ENCODE measurements at places on chromosomes 7 and 10.

DNA sequence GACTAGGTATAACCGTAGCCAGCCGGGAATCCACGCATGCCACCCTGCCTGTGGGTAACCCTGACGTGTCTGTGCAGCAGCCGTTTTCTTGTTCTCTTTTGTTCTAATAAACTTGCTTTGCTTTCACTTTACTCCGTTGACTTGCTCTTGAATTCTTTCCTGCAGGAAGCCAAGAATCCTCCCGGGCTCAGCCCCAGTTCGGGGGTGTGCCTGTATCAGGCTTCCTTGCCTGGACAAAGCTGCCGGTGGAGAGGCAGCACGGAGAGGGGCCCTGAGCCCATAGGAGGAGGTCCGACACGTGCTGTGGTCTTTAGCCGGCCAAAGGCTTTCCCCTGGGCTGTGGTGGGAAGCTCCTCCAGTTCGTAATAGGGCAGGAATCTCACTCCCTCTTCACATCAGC is 256.5 kb upstream of the PPP2R2D start:
- DNase-seq = no peak

GRCh38 chr7:65475734-65476319 is 102.2 kb downstream of the ZNF92 start:
- DNase-seq = peak; percentile 66

- DNase-seq = no peak
These were observed 91.3 kb downstream of the PARD3 start for GRCh38 chr10:34723750-34724149.

GRCh38 chr7:70116867-70117266 is 518.6 kb downstream of the AUTS2 start:
- DNase-seq = no peak

GRCh38 chr7:142790056-142790455 is 19.3 kb downstream of the PRSS2 start:
- DNase-seq = no peak
